Thymus (tissue), 14 donors: ENCODE measurements at places on chromosomes 6 and 20.

DNA sequence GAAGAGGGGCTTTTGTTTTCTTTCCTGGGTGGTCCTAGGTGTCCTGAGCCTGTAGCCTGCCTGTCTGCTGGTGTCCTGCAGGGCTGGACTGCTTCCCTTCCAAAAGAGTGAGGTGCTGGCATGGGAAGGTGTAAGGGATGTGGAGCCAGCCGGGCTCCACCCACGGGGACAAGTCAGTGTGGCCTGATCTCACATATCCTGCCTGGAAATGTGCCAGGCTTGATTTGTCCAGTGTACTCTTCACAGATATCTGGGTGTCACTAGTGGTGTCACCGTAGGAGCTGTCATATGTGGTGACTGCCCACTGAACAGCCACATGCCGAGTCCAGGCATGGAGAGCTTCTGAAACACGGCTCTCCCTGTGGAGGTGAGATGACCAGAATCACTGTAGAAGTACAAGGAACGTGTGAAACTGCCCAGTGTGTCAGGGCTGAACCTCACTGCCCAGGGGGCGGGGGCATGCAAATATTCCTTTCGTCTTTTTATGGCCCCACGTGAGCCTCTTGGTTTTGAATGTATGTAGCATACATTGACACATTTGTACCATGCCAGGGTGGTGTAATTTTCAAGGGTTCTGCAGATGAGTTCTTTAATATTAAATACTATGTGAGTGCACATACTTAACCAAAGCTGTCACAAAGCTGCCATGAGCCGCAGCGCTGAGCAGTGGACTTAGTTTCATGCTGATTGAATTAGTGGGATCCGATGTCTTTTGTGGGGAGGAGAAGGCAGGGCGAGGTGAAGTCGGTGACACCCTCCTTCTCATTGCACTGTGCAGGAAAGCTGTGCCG, 55.8 kb downstream of the CDH4 start:
- DNase-seq: no peak

- DNase-seq: no peak
Measured at GRCh38 chr6:108564178-108564577, 3.5 kb downstream of the FOXO3 start.

- DNase-seq: no peak
Measured at GRCh38 chr20:23027721-23028120, 7.4 kb upstream of the SSTR4 start.

- DNase-seq: no peak
Measured at GRCh38 chr20:17014217-17014616, 212.6 kb upstream of the PCSK2 start.

DNA sequence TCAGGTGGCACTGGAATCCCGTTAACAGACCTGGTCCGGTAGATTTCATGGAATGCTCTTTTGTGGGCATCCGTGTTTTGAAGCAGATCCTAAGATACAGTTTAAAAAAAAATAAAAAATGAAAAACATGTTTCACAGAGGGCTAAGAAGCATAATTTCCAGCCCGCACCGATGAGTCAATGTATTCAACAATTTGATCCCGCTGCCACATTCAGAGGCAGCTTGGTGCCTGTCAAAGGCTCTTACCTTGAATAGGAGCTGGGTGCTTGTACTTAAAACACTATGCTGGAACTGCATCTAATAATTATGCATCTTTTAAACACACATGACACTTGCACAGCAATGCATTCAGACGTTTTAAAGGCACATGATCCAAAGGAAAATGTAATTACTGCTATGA, 164.8 kb downstream of the SYNE1 start:
- DNase-seq: no peak

DNA sequence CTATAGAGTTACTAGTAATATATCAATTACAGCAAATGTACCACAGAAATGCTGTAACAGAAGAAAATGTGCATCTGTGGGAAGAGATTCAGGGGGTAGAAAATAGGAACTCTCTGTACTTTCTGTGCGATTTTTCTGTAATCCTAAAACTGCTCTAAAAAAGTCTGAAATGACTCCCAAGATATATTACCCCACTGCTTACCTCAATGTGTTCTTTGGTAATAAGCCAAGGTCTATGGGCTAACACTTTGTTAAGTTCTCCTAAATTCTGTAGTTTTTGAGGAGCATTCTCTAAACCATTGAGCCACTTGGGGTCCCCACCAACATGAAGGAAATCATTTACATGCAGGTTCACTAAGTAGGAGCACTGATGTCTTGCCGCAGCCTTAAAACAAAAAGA, 94.4 kb downstream of the SESN1 start:
- no peak for DNase-seq
